ENCODE measurements at places on chromosomes 6 and 20.

DNA sequence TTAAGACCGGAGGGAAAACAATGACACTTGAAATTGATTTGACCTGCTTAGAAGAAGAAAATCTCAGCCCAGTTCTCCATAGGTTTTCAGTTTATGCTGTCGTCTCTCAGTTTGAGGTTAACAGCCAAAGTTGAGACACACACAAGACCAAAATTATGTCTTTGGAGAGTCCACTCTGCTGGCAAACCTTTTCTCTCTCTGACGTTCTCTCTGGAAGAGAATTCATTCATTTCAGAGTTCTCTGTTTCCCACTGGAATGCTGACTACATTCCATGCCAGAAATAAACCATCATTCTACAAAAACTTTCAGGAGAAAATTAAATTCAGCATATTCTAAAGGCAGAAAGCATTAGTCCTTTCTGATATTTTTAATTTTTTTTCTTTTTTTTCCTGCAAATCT is 155.2 kb downstream of the TFAP2A start:
- no peak for DNase-seq

DNA sequence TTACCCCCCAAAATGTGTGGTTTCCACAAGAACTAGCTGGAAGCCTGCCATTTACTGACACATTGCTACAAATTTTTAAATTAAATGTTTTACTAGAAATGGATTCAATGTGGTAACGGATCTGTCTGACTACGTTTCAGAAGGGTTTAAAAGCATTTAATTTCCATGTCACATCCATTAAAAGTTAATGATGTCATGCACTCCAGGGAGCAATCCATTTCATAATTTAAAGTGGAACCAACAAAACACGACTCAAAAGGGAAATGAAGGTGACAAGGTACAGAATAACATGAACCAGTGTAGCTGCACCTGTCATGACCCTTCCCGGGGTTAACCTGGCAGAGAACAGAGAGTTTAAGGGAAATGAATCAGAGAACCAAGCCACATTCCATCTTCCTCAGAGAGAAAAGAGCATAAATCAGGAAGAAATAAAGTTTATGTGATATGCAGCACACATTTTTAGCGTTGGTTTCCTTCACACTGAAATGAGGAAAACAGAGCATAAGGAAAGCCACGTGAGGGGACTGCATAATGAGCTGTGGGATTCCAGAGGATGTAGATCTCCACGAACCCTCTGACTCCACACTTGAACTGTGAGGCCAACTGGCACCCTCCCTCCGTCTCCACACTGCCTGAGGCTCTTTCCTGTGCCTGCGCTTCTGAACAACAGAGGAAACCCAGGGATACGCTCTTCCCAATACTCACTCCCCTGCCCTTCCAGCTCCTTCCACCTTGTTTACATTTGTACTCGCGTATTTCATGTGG is 170.3 kb upstream of the AHI1 start:
- no peak for DNase-seq

GRCh38 chr6:152532556-152533422 is 104.4 kb downstream of the SYNE1 start:
- no peak for DNase-seq

DNA sequence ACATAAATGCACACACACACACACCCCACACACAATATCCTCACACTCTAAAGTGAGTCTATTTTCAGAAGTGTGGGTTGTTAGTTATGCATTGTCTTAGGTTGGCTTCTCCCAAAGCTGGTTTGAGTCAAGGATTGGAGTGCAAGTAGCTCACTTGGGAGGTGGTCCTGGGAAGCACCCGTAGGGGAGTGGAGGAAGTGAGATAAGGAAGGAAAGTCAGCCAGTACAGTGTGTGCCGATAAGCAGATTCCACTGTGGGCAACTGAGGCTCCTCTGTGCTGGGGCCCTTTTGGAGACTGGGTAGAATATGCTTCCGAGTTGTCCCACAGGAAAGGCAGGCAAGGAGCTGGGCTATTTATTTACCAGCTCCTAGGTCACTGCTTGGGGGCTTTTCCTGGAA is 67.2 kb downstream of the PLCB4 start:
- no peak for DNase-seq

GRCh38 chr6:131065112-131065823 is 2.2 kb upstream of the EPB41L2 start:
- no peak for DNase-seq
